ENCODE measurements at places on chromosomes 4 and X. TPM values are rescaled to one million over a fixed set of nuclear protein-coding genes. Genes with fewer than 3 reads are reported as not detected.

GRCh38 chr4:6926681-6927478, 17.3 kb downstream of the TBC1D14 start:
- H3K27me3 ChIP-seq, result no peaks in the 10 kb centered on the region
- peak; percentile 72 for DNase-seq
- H3K36me3 ChIP-seq, result peaks cover 62% of the 10 kb centered on the region
- H3K4me1 ChIP-seq, result peaks cover 58% of the 10 kb centered on the region
- peak overlapping the region; percentile 65 for H3K27ac ChIP-seq

The ATP2B3 gene
- total RNA-seq, result not detected

DNA sequence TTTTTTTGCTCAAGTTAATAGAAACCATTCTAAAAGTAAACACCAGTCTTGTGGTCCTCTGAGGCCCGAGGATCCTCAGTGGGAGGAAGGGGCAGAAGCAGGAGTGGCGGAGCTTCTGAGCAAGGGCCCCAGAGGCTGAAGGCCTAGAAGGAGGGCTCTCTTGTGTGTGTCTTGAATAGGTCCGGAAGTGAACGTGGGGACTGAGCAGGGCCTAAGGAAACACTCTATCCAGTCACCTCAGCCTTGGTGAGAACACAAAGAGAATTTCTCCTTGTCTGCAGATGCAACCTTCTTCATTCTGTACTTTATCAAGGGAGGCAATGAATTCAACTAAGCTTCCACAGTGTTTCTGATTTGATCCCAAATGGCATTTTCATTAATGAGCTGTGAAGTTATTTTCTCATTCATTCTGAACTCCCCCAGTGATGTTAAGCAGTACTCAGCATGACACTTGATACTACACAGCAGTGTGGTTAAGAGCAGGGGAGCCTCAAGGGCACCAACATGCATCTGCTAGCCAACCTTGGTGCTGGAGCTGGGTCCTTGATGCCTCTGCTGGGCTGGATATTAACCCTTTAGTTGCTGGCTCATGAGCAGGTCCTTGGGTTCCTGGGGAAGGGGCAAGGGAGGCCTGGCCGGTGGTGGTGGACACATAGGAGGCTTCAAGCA, 64.7 kb downstream of the RBM47 start:
- H3K4me3 ChIP-seq, result no peak overlapping the region
- no peak for DNase-seq
- H3K36me3 ChIP-seq, result no peaks in the 10 kb centered on the region
- no peaks in the 10 kb centered on the region for H3K27me3 ChIP-seq
- H3K27ac ChIP-seq, result no peak overlapping the region

DNA sequence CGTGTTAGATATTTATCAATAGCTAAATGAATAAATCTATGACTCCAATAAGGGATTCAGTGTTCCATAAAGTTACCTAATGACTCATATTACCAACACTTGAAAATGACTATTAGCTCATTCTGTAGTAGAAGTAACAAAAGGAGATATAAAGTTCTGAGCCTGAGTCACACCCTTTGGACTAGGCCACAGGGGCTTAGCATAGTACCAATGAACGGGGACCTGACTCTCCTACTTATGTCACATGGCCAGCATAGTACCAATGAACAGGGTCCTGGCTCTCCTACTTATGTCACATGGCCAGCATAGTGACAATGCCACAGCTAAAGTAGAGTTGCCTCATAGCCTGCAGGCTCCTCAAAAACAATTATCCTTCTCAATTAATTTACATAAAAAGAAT, 43.7 kb downstream of the MAGEB16 start:
- no peaks in the 10 kb centered on the region for H3K36me3 ChIP-seq
- no peaks in the 10 kb centered on the region for H3K27me3 ChIP-seq
- no peaks in the 10 kb centered on the region for H3K4me1 ChIP-seq
- H3K27ac ChIP-seq, result no peak overlapping the region
- no peak for DNase-seq
- no peak overlapping the region for H3K4me3 ChIP-seq

GRCh38 chr4:102315532-102315931, 29.8 kb downstream of the SLC39A8 start:
- no peaks in the 10 kb centered on the region for H3K27me3 ChIP-seq
- H3K27ac ChIP-seq, result no peak overlapping the region
- H3K4me3 ChIP-seq, result no peak overlapping the region

The TEX13D gene
- total RNA-seq, result not detected

The SAGE1 gene
- total RNA-seq, result not detected

The SLITRK2 gene
- not detected for total RNA-seq

- H3K27me3 ChIP-seq, result peaks cover 5% of the 10 kb centered on the region
- H3K27ac ChIP-seq, result no peak overlapping the region
- H3K36me3 ChIP-seq, result no peaks in the 10 kb centered on the region
- H3K4me3 ChIP-seq, result no peak overlapping the region
- no peaks in the 10 kb centered on the region for H3K4me1 ChIP-seq
- no peak for DNase-seq
Measured at GRCh38 chr4:141845901-141846300, 209.5 kb downstream of the IL15 start.

DNA sequence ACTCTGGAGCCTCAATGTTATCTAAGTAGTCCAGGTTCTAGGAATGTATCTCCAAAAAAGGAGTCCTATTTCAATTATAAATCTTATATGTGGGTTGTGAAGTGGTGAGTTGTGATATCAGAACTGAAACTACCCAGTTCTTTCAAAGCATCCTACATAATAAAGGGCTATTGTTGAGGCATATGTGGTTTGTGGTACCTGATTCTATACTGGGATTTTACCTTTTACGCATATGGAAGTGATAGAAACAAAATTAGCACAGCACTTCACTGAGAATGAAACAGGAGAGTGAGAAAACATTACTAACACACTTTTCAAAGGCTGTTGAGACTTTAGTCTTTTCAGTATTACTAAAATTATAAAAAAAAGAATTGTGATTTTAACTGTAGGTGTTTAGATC, 417.7 kb upstream of the GALNT7 start:
- no peak for DNase-seq
- H3K36me3 ChIP-seq, result no peaks in the 10 kb centered on the region
- no peaks in the 10 kb centered on the region for H3K27me3 ChIP-seq

DNA sequence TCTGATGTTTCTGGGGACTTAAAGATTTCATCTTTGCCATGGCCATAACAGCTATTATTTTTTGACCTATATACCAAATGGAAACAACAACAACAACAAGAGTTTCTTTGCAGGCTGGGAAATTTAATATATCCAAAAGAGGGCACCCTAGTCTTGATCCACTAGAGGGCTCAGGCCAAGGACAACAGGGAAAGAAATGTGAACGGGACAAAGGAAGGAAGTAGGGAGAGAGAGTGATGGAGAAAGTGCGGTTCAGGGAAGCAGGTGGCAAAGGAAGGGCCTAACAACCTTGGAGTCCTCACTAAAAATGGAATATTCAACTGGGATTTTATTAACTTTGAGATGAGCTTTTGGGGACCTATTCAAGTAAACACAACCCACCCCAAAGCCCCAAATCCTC, 67.8 kb upstream of the SCML1 start:
- H3K36me3 ChIP-seq, result peaks cover 2% of the 10 kb centered on the region
- no peaks in the 10 kb centered on the region for H3K27me3 ChIP-seq
- DNase-seq, result no peak
- no peaks in the 10 kb centered on the region for H3K4me1 ChIP-seq
- no peak overlapping the region for H3K27ac ChIP-seq
- H3K4me3 ChIP-seq, result no peak overlapping the region

The CACNA1F gene
- 0.11 TPM for total RNA-seq

GRCh38 chrX:19964017-19964710, 26.7 kb downstream of the BCLAF3 start:
- peaks cover 17% of the 10 kb centered on the region for H3K4me1 ChIP-seq
- H3K27ac ChIP-seq, result no peak overlapping the region
- DNase-seq, result peak; percentile 36
- H3K27me3 ChIP-seq, result no peaks in the 10 kb centered on the region

DNA sequence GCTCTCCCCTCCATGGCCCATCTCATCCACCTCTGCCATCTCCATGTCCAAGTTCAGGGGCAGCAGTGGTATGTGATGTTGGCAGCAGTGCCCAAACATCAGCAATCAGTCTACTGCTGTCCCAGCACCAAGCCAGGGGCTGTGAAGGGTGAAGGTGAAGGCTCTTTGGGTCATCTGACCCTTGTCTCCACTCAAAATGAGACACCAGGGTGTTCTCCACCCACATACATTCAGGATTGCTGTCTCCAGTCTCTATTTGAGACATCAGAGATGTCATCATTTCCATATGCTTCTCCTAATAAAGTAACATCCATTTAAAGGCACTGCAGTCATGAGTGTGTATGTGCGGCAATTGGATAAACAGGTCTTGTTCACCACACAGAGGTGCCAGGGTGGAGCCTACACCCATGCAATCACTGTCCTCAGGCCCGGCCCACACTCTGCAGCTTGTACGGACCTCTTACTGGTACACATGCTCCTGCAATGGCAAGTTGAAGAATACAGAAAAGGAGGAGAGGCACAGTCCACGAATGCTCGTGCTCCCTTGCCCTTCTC, 22.2 kb downstream of the MAML3 start:
- peaks cover 14% of the 10 kb centered on the region for H3K4me1 ChIP-seq
- no peaks in the 10 kb centered on the region for H3K27me3 ChIP-seq
- DNase-seq, result no peak
- no peak overlapping the region for H3K4me3 ChIP-seq
- H3K36me3 ChIP-seq, result peaks cover 2% of the 10 kb centered on the region
- H3K27ac ChIP-seq, result no peak overlapping the region

GRCh38 chrX:114221445-114221844, 362.4 kb upstream of the HTR2C start:
- no peaks in the 10 kb centered on the region for H3K36me3 ChIP-seq
- DNase-seq, result no peak
- H3K27me3 ChIP-seq, result no peaks in the 10 kb centered on the region
- H3K4me3 ChIP-seq, result no peak overlapping the region
- no peak overlapping the region for H3K27ac ChIP-seq

DNA sequence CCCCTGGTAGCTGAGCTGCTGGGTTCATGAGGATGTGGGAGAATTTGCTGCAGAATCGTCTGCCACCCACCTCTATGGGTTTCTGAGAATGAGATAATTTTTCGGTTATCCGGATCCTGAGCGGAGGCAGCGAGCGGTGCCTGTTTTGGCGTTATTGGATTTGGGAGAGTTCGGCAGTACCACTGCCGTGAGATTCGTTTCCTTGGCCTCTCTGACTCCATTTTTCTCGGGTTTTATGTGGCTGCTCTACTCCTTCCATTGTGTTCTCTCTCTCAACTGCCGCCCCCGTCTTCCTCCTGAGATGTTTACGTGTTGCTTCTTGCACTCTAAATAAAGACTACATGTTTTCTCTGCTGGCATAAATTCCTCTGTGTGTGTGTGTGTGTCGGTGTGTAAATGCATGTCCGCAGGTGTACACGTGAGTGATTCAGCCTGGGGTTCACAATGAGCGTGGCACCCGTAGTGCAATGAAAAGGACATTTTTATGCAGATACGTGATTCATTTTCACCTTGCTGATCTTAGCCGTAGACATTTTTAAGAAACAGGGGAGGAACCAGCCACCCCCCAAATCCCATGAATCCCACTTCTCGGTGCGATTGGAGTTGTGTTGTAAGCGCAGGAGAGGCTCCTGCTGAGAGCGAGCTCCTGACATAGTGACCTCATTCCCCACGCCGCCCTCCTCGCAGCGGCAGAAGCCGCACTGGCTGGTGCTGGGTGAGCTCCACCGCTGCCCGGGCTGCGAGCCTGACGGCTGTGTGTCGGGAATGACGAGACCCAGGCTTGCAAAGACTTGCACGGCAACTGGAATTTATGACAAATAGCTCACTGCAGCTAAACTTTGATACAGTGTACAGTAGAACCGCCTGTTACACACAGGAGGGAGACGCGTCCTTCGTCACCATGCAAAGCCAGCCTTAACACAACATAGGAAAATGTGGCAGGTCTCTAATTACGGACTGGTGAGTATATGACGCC, 82.2 kb downstream of the STOX2 start:
- H3K27ac ChIP-seq, result no peak overlapping the region
- DNase-seq, result no peak
- peaks cover 6% of the 10 kb centered on the region for H3K27me3 ChIP-seq
- H3K4me1 ChIP-seq, result no peaks in the 10 kb centered on the region
- no peaks in the 10 kb centered on the region for H3K36me3 ChIP-seq

The DOK7 gene
- total RNA-seq, result not detected

DNA sequence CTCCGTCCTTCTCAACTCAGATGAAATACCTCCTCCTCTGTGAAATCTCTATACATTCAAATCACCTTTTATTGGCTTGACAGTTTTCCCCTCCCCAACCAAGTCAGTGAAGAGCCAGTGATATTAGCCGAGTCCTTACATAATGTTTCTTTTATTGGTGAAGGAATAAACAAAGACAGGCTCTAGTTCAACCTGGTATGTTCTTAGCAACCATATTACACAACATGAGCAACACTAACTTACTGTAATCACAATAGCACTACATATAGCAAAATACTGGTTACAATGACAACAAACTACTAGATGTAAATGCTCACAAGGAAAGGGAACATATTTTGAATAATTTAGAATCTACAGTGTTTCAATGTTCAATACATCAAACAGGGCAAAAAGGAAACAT, 19.9 kb downstream of the DHX15 start:
- peaks cover 72% of the 10 kb centered on the region for H3K36me3 ChIP-seq
- H3K4me3 ChIP-seq, result no peak overlapping the region
- peaks cover 39% of the 10 kb centered on the region for H3K4me1 ChIP-seq
- DNase-seq, result no peak
- no peaks in the 10 kb centered on the region for H3K27me3 ChIP-seq
- H3K27ac ChIP-seq, result no peak overlapping the region

DNA sequence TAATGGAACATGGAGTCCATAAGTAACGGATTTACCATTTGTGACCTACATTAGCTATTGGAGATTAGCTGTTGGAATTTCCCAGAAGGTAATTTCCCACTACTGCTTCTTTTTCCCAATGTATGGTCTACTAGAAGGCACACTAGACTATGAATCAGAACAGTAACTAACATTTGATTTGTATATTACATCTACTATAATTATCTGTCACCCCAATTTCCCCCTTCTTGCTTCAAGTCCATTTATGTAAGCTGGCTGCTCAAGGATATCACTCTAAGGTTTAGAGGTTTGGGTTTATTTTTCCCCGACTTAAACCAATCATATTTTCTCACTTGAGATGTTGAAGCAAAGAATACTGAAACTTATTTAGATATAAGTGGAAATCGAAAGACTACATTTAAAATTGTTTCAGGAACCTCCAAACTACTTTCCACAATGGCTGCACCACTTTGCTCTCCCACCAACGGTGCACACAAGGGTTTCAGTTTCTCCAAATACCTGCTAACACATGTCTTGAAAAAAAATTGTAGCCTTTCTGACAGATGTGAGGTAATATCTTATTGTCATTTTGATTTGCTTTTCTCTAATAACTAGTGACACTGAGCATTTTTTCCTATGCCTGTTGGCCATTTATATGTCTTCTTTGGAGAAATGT, 33.3 kb upstream of the H2AZ1 start:
- H3K27me3 ChIP-seq, result peaks cover 15% of the 10 kb centered on the region
- no peaks in the 10 kb centered on the region for H3K36me3 ChIP-seq
- no peak for DNase-seq
- no peak overlapping the region for H3K4me3 ChIP-seq
- H3K27ac ChIP-seq, result no peak overlapping the region
- no peaks in the 10 kb centered on the region for H3K4me1 ChIP-seq

- H3K4me3 ChIP-seq, result no peak overlapping the region
- H3K4me1 ChIP-seq, result no peaks in the 10 kb centered on the region
- H3K36me3 ChIP-seq, result no peaks in the 10 kb centered on the region
- DNase-seq, result no peak
Measured at GRCh38 chr4:177728361-177729152, 286.3 kb upstream of the AGA start.
